Chondrocyte (in vitro differentiated cells): ENCODE measurements at places on chromosomes 13 and 19. TPM values are rescaled to one million over a fixed set of nuclear protein-coding genes. Genes with fewer than 3 reads are reported as not detected.

Gene FBXO17
- total RNA-seq = 40.2 to 44.9 TPM (median 40.6 TPM) in 3 replicates

Gene EPS8L1
- total RNA-seq = 4.1 to 7.9 TPM (median 6.8 TPM) in 3 replicates

Gene PLVAP
- total RNA-seq = 0.22 to 0.44 TPM in 2 of 3 replicates, not detected in the other

Gene PLIN5
- not detected in 3 replicates for total RNA-seq

Gene SHANK1
- total RNA-seq = 0.27 to 0.65 TPM (median 0.41 TPM) in 3 replicates

Gene TEAD2
- total RNA-seq = 49.6 to 63.8 TPM (median 62.6 TPM) in 3 replicates

DNA sequence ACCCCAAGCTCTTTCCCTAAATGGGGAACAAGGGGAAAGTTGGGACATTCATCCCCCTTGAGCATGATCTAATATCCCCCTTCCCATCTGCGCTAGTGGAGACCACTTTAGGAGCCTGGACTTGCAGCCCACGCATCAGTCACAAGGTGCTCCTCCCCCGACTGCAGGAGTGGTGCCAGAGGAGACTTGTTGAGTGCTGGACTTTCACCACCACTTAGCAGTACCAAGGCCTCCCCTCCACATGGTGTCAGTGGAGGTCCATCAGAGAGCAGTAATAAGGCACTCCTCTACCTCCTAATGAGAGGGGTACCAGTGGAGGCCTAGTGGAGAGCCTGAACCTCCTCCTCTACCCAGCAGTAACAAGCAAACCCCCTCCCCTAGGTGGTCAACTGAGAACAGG, 22.5 kb downstream of the CAB39L start:
- DNase-seq = no peak

GRCh38 chr19:32363175-32363574, 17.8 kb downstream of the ZNF507 start:
- DNase-seq = no peak

- DNase-seq = no peak
These were observed 72.3 kb downstream of the C1QTNF9 start for GRCh38 chr13:24381541-24382265.

GRCh38 chr13:24119626-24120508, 40.7 kb upstream of the SPATA13 start:
- no peak for DNase-seq

- DNase-seq = no peak
These were observed 17.5 kb downstream of the ELAVL3 start for GRCh38 chr19:11463391-11463790.

DNA sequence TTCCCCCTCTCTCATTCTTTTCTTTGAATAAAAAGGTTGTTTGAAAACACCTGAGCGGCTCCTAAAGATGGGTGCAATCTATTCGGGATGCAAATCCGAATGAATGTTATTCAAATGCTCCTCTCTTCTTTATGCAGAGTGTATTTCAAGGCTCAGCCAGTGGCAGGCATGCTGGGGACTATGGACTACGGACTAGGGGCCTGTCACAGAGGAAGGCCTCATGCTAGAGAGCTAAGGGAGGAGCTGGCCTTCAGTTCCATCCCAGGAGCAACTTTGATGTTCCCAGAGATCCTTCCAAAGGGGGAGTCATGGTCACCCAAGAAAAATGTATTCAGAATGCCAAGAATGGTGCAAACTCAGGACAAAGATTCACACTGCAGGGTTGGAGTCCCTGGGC, 9.3 kb downstream of the ALOX5AP start:
- DNase-seq = no peak

DNA sequence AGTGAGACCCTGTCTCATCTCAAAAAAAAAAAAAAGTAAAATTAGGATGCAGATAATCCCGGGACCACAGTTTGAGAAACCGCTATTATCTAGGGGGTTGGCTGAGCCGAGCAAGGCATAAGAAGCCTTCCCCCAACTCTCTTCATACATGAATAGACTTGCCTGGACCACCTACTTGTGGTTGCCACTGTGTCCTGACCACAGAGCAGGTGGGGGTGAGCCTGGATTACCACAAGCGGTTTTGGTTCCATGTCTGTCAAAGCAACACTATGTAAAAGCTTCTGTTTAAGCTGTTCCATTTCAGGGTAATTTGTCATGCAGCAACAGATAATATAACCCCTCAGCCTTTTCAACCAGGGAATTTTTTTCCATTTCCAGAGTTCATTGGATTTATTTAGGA, 3.3 kb upstream of the NAPA start:
- no peak for DNase-seq

DNA sequence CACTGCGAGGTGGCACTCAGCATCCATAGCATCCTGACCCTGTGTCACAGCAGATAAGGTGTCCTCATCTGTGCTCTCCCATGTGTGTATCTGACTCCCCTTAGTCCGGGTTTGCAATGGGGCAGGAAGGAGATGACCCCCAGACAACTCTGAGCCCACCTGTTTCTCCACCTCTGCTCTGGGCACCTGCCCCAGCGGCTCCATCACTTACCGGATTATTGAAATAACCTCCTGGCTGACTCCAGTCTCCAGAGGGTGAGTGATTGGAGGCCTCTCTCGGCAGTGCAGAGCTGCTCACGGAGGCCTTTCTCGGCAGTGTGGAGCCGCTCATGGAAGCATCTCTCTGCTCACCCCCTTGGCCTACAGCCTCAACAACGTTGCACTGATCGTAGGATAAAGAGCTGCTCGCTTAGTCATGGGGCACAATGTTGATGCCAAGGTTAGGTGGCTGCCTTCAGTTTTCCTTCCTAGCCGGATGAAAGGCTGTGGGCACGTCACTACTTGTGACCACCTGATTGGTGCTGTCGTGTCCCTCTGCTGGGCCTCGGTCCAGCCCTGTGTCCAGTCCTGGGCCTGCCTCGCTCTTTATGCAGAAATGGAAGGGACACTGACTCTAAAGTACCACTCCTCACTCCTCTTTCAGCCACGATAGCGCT, 67.6 kb downstream of the TEX29 start:
- no peak for DNase-seq

DNA sequence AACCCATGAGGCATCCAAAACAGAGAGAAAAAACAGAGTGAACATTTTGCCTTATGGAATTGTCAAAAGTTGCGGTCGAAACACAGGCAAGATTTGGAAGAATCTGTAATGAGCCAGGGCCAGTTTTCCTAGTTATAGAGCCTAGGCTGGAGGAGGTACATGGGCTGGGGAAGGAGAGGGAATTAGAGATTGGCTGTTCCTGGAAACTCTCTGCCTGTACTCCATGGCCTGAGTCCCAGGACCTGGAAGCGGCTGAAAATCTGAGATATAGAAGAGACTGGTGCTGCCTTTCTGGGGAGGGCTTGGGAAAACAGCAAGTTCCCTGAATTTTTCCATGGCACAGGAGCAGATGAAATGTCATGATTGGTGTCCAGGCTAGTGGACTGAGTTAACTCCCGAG, 122.8 kb upstream of the KLF12 start:
- no peak for DNase-seq
